SJCRH30 (cell line): ENCODE measurements at places on chromosomes 11 and 22. TPM values are rescaled to one million over a fixed set of nuclear protein-coding genes. Genes with fewer than 3 reads are reported as not detected.

DNA sequence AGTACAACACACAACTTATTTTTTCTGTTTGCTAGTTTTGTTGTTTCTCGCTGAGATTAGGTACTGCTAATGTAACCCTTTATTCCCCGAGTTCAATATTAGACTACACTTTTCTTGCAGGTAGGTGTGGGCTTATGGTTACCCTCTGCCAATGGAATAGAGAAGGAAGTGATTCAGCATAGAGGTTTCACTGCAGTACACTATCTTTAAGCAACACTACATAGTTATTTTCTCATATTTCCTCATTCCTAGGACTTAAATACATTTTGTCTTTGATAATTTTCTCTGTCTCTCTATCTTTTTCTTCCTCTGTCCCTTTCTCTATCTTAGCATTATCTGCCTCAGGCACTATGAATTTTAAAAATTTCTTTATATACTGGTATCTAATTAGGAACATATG is 791.0 kb downstream of the FAM181B start:
- no peaks in the 10 kb centered on the region for H3K36me3 ChIP-seq
- no peak overlapping the region for H3K27ac ChIP-seq
- no peaks in the 10 kb centered on the region for H3K4me1 ChIP-seq
- H3K4me3 ChIP-seq = no peak overlapping the region

GRCh38 chr22:22093743-22094142 is 111.2 kb upstream of the TOP3B start:
- H3K4me3 ChIP-seq = no peak overlapping the region
- no peak for DNase-seq
- H3K36me3 ChIP-seq = no peaks in the 10 kb centered on the region

DNA sequence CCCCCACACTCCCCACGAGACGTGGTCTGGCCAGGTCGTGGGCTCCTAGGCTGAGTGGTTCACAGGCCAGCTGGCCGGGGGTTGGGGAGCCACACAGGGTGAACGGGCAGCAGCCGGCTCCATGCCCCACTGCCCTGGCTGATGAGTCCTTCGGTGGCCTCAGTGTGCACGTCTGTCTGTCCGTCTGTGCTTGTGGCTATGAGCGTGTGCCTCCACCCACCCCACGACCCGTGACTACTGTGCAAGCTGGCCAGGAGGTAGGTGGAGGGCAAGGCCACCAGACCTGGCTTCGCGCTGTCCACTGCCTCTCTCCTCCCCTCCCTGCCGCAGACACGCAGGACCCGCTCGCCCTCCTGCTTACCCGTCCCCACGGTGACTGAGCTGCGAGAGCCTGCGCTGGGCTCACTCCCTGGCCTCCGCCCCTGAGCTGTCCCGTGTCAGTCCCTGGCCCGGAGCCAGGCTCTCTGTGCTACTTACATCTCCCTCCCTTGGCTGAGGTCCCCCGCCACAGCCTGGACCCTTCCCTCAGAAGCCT is 14.1 kb downstream of the CSDC2 start:
- DNase-seq = no peak
- no peak overlapping the region for H3K4me3 ChIP-seq
- no peaks in the 10 kb centered on the region for H3K36me3 ChIP-seq
- no peak overlapping the region for H3K27ac ChIP-seq
- no peaks in the 10 kb centered on the region for H3K27me3 ChIP-seq

GRCh38 chr22:45718391-45718790 is 46.8 kb downstream of the ATXN10 start:
- no peak overlapping the region for H3K4me3 ChIP-seq
- DNase-seq = no peak
- H3K36me3 ChIP-seq = peaks cover 19% of the 10 kb centered on the region
- H3K4me1 ChIP-seq = peaks cover 4% of the 10 kb centered on the region; the same call in 1 of the 2 replicates
- H3K27ac ChIP-seq = peak overlapping the region; percentile 12; the same call in 1 of the 2 replicates

DNA sequence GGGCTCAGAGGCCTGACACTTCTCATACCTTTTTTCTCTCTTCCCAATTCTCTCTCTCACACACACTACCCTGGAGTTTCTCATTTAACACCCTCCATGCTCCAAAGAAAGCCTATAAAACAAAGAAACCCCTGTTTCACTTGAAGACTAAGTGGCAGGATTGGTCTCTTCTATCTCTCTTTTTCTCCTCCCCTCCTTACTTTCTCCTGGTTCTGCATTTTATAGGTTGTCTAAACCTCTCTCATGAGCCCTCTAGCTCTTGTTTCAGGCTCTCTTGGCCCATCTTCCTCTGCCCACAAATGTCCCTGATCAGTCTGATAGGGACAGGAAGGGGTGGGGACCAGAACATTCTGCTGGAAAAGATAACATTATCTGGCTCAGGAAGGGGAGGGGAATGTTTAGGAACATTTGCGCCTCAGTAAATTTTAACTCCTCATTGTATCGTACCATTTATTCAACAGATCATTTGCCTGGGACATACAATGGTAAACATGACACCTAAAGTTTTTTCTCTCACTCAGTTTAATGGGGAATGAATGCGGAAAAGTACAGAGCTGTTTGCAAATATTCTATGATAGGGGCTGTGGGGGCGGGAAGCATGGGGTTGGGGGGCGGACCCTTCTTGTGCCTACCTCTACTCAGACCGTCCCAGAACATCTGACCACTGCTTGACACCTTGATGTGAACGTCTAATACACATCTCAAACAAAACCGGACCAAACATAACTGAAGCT is 10.8 kb downstream of the CRYBA4 start:
- no peak for DNase-seq
- H3K27me3 ChIP-seq = no peaks in the 10 kb centered on the region
- H3K4me3 ChIP-seq = no peak overlapping the region
- H3K4me1 ChIP-seq = no peaks in the 10 kb centered on the region
- H3K27ac ChIP-seq = no peak overlapping the region

DNA sequence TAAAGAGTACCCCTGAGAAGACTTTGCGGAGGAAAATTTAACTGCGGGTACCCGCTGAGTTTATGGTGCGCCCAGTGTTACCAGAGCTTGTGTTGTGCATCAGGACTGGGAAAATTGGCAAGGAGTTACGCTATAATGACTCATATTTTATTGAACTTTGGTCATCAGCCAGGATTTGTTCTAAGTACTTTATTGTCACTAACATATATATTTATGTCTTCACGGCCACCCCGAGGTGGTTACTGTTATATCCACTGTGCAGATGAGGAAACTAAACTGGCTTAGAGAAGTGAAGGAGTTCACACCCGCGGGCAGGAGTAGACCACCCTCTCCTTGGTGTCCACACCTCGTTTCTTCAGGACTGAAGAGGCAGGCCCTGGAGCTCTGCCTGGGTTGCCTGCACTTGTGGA is 667 bp downstream of the ACCS start:
- H3K27ac ChIP-seq = peak overlapping the region; percentile 72
- no peaks in the 10 kb centered on the region; the same call in 1 of the 2 replicates for H3K36me3 ChIP-seq
- H3K4me1 ChIP-seq = no peaks in the 10 kb centered on the region
- DNase-seq = no peak

KCTD14 gene
- 0.15 and 0.24 TPM in 2 replicates for total RNA-seq

ILK gene
- 73.7 and 81.4 TPM in 2 replicates for total RNA-seq

MYOD1 gene
- total RNA-seq = 675 and 679 TPM in 2 replicates

SYT7 gene
- 1.1 and 1.3 TPM in 2 replicates for total RNA-seq
